ENCODE measurements at places on chromosomes 13 and 19. TPM values are rescaled to one million over a fixed set of nuclear protein-coding genes. Genes with fewer than 3 reads are reported as not detected.

PABPC3 gene
- 0.65 TPM for total RNA-seq

GPR183 gene
- 36.4 TPM for total RNA-seq

ZNF737 gene
- 33.8 TPM for total RNA-seq

DNA sequence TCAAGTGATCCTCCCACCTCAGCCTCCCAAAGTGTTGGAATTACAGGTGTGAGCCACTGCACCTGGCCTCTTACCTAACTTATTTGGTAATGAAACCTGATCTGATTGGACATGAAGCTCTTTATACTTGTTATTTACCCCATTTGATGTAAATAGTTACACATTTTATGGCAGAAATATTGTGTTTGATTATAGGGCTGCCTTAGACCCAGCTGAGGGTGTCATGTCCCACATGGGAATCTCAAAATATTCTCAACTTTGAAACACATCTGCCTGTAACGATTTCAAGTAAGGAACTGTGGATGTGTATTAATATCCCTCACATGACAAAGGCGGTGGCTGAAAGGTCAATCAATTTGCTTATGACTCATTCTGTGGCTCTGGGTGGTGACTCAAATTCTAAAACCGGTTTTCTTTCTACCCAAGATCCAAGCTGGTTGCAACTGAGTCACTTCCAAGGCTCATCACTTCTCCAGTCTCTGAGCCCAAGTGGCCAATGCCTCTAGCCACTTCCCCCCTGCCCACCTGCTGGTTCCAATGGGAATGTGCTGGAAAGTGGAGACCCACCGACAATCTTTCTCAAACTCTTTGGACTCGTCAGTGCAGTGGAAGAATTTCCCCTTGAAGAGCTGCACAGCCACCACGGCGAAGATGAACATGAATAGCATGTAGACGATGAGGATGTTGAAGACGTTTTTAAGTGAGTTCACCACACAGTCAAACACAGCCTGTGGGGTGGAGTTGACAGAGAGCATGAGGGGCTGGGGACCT, 110.9 kb downstream of the IER2 start:
- peak overlapping the region; percentile 66 for H3K27ac ChIP-seq
- no peak overlapping the region for H3K4me3 ChIP-seq
- peaks cover 7% of the 10 kb centered on the region for H3K4me1 ChIP-seq
- DNase-seq, result no peak

- no peak overlapping the region for H3K4me3 ChIP-seq
- H3K36me3 ChIP-seq, result no peaks in the 10 kb centered on the region
- H3K27ac ChIP-seq, result no peak overlapping the region
- peaks cover 3% of the 10 kb centered on the region for H3K27me3 ChIP-seq
- H3K4me1 ChIP-seq, result no peaks in the 10 kb centered on the region
Measured at GRCh38 chr13:71685072-71685471, 181.9 kb downstream of the DACH1 start.

- H3K36me3 ChIP-seq, result no peaks in the 10 kb centered on the region
- H3K4me1 ChIP-seq, result no peaks in the 10 kb centered on the region
- H3K27me3 ChIP-seq, result peaks cover 4% of the 10 kb centered on the region
- H3K4me3 ChIP-seq, result no peak overlapping the region
- no peak for DNase-seq
Measured at GRCh38 chr13:39450176-39450575, 152.8 kb downstream of the LHFPL6 start.

- no peak overlapping the region for H3K4me3 ChIP-seq
- peaks cover 13% of the 10 kb centered on the region for H3K4me1 ChIP-seq
- H3K36me3 ChIP-seq, result peaks cover 64% of the 10 kb centered on the region
- no peak overlapping the region for H3K27ac ChIP-seq
- no peaks in the 10 kb centered on the region for H3K27me3 ChIP-seq
Measured at GRCh38 chr13:100664171-100664900, 10.3 kb downstream of the TMTC4 start.

DNA sequence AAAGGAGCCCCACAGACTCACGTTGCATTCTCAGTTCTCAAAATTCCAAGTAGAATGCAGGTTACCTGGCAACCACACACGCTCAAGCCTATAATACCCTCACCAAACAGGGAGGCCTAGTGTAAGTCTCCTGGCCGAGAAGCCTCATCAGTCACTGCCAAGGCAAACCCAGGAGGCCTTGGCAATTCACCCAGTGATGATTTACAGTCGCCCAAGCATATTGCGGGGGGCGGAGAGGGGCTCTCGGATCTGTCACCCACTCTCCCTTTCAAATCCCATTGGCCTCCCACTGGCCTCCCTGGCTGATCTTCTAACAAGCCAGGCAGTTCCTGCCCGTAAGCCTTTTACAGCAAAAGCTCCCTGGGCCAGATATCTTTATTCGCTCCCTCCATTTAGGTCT, 1.1 kb downstream of the AKAP8L start:
- no peak for DNase-seq
- H3K4me1 ChIP-seq, result peaks cover 30% of the 10 kb centered on the region
- peaks cover 23% of the 10 kb centered on the region for H3K36me3 ChIP-seq
- no peaks in the 10 kb centered on the region for H3K27me3 ChIP-seq

- no peaks in the 10 kb centered on the region for H3K36me3 ChIP-seq
- no peak overlapping the region for H3K4me3 ChIP-seq
- no peaks in the 10 kb centered on the region for H3K27me3 ChIP-seq
- no peaks in the 10 kb centered on the region for H3K4me1 ChIP-seq
- no peak overlapping the region for H3K27ac ChIP-seq
Measured at GRCh38 chr13:55887561-55887960, 1253.2 kb upstream of the PRR20A start.

DNA sequence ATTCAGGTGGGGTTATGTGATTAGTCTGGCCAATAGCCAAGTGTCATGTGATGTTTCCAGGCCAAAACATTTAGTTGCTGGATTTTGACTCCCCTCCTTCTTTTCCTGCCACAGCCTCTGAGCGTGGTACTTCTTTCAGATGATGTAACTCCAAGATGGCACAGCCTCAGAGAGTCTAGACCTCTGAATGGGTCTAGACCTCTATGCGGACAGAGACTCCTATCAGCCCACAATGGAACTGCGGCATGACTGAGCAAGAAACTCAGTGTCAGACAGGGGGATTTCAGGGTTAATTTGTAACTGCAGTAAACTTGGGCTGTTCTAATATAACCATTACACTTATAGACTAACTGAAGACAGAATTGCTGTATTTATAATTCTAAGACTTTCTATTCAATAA, 42.6 kb upstream of the ZDHHC20 start:
- H3K36me3 ChIP-seq, result peaks cover 13% of the 10 kb centered on the region
- H3K27ac ChIP-seq, result no peak overlapping the region
- no peak overlapping the region for H3K4me3 ChIP-seq
- H3K4me1 ChIP-seq, result no peaks in the 10 kb centered on the region

- no peak overlapping the region for H3K27ac ChIP-seq
- no peaks in the 10 kb centered on the region for H3K4me1 ChIP-seq
- H3K27me3 ChIP-seq, result peaks cover 24% of the 10 kb centered on the region
- H3K36me3 ChIP-seq, result no peaks in the 10 kb centered on the region
- no peak overlapping the region for H3K4me3 ChIP-seq
Measured at GRCh38 chr19:42693760-42694350, 46.4 kb downstream of the PSG3 start.

DNA sequence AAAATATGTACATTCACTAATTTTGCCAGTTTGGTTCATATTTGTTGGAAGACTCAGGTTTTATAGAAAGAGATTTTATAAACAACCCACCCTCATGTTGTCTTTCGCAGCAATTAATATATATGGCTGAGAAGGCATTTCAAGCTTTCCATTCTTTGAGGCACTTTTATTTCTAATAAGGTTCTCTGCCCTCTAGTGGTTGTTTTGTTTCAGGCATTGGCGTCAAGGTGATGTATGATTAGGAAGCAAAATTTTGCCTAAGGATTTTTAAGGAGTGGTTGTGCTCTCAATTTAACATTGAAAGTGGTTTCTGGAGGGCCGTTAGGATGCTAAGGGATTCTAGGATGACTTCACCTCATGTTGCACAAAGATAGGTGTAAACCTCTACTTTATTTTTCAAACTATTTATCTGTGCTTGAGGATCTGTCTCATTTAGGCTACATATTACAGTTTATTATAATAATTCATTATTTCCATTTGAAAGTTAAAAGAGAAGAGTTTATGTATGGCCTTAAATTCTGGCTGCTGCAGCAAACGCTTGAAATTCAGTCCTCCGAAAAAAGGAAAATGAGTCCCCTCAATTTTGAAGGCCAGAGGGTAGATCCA, 35.9 kb downstream of the OXGR1 start:
- DNase-seq, result no peak
- no peak overlapping the region for H3K27ac ChIP-seq
- H3K4me1 ChIP-seq, result no peaks in the 10 kb centered on the region

DNA sequence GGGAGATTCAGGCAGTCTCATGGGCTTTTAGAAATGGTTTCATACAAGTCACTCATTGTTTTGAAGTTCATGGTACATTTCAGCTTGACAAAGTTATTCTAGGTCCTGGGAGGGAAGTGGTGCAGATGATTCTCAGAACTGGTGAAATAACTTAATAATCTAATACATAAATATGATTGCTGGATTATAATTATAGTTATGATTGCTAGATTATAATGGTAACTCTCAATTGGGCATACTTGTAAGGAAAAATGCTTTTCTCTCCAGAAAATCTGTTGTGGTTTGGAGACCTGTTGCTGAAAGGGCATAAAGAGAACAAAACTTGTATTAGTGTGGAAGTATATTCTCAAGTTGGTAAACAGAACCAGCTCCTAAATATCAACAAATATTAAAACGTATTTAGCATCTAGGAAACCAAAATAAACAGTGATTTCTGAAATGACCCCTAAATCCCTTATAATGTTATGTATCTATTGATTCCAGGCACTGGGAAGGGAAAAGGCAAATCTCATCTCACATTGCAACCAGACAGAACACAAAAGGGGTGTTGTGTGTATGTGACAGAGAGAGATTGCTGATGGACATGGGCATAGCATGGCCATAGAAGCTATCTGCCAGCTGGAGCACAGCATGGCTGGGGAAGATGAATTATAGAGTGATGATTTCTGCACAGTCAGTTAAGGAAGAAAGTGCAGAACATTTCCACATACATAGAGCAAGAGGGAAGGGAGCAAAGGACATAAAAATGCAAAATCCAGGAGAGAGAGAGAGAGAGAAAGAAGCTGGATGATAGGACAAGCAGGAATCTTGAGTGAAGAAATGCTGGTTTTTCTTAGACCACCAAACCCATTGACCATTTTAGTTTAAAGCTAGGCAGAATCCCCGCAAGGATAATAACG, 87.1 kb upstream of the FRY start:
- no peaks in the 10 kb centered on the region for H3K4me1 ChIP-seq
- H3K27me3 ChIP-seq, result peaks cover 20% of the 10 kb centered on the region

DNA sequence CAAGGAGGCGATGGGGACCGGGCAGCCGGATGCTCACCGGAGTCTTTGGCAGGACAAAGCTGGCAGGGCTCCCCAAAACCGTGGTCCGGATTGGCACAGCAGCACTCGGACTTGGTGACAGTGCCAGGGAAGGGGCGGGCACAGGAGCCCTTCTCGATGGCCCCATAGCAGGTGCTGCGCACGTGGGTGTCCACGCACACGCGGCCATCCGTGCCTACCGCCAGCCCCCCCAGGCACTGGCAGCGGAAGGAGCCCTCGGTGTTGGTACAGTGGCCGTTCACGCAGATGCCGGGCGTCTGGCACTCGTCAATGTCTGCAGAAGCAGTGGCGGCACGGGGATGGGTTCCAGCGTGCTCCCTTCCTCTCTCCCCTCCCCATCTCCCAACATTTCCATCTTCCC, 17.9 kb downstream of the FBN3 start:
- H3K36me3 ChIP-seq, result no peaks in the 10 kb centered on the region
- H3K27ac ChIP-seq, result no peak overlapping the region
- DNase-seq, result no peak
- H3K27me3 ChIP-seq, result no peaks in the 10 kb centered on the region
- no peaks in the 10 kb centered on the region for H3K4me1 ChIP-seq

DNA sequence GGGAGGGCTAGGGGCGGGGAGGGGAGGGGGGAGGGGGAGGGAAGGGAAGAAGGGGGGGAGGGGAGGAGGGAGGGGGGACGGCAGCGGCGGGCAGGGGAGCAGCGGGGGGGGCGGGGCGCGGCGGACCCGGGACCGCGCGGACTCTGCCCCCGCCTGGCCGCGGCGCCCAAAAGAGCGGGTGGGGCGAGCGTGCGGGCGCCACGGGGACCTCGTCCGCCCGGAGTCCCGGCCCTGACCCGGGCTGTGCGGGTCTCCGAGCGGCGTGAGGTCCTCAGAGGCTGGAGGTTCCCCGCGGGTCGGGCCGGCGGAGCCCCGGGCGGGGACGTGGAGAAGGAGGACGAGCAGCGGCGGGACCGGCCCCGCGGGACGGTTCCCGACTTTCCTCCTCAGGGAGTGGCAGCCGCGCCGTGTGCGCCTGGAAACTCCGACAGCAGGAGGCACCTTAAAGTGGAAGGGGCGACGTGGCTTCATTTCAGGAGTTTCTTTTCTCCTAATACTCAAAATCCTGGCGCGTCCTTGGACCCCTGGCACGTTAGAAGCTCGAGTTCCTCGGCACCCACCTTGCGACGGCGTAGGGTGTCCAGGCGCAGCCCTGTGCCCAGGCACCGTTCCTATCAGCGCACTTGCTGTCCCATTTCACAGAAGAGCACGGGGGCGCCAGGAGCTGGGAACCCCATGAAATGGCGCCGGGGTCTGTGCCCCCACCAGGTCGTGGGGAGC, 518 bp upstream of the PLPP2 start:
- no peaks in the 10 kb centered on the region for H3K4me1 ChIP-seq
- no peak overlapping the region for H3K27ac ChIP-seq
- no peaks in the 10 kb centered on the region for H3K36me3 ChIP-seq
- no peak overlapping the region for H3K4me3 ChIP-seq
- no peak for DNase-seq

- H3K4me1 ChIP-seq, result peaks cover 50% of the 10 kb centered on the region
- peak overlapping the region; percentile 48 for H3K27ac ChIP-seq
- H3K4me3 ChIP-seq, result peak overlapping the region; percentile 62
- H3K36me3 ChIP-seq, result peaks cover 22% of the 10 kb centered on the region
- H3K27me3 ChIP-seq, result no peaks in the 10 kb centered on the region
Measured at GRCh38 chr19:51364200-51365106, 1.7 kb downstream of the ETFB start.

DNA sequence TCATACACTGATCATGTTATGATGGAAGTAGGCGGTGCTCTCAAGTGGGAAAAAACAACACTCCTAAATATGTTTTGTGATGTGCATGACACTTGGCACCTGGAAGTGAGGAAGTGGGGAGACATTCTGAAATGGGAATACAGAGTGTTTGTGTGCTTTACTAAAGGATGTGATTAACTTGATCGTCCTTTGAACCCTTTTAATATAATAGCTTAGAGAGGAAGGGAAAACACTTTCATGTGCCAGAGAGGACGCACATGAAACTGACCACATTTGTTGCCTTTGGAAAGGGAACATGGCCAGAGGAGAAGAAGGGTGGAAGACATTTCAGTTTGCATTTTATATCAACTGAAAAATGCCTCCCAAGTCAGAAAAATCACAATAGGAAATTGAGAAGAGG, 31.4 kb downstream of the SMAD9 start:
- no peak for DNase-seq
- no peaks in the 10 kb centered on the region for H3K4me1 ChIP-seq
- no peaks in the 10 kb centered on the region for H3K36me3 ChIP-seq
- H3K27ac ChIP-seq, result no peak overlapping the region
- H3K4me3 ChIP-seq, result no peak overlapping the region

- no peak for DNase-seq
- H3K4me1 ChIP-seq, result peaks cover 8% of the 10 kb centered on the region
- H3K27me3 ChIP-seq, result no peaks in the 10 kb centered on the region
- no peaks in the 10 kb centered on the region for H3K36me3 ChIP-seq
- H3K4me3 ChIP-seq, result no peak overlapping the region
Measured at GRCh38 chr19:46762245-46762890, 16.1 kb upstream of the STRN4 start.
